ENCODE measurements at places on chromosomes 3 and 15. TPM values are rescaled to one million over a fixed set of nuclear protein-coding genes. Genes with fewer than 3 reads are reported as not detected.

Gene ANKUB1
- not detected for total RNA-seq

Gene ROPN1
- total RNA-seq = 2.3 TPM

Gene XCR1
- total RNA-seq = under 0.01 TPM

Gene KLHL25
- 10.9 TPM for total RNA-seq

Gene PARL
- 48.0 TPM for total RNA-seq

Gene COL6A5
- not detected for total RNA-seq

Gene CHRFAM7A
- total RNA-seq = 0.80 TPM

Gene WNT7A
- not detected for total RNA-seq

Gene CLDN18
- total RNA-seq = not detected

Gene SLC6A20
- 0.16 TPM for total RNA-seq

Gene TRANK1
- 13.8 TPM for total RNA-seq

Gene LMOD3
- total RNA-seq = not detected

Gene RPL29
- 1,890 TPM for total RNA-seq

Gene DPPA4
- total RNA-seq = not detected

Gene GANC
- 35.5 TPM for total RNA-seq

Gene DHFR2
- 8.2 TPM for total RNA-seq

Gene SLC6A11
- 0.15 TPM for total RNA-seq

Gene CFAP91
- total RNA-seq = 25.2 TPM

Gene ZNF619
- total RNA-seq = 6.2 TPM

Gene FBXL2
- total RNA-seq = 24.9 TPM

Gene BMF
- 24.4 TPM for total RNA-seq

Gene GASK1A
- total RNA-seq = 10.1 TPM

Gene SPG21
- total RNA-seq = 91.5 TPM

Gene CELSR3
- total RNA-seq = 1.3 TPM

Gene CCDC50
- total RNA-seq = 86.9 TPM

Gene IL17RE
- total RNA-seq = 11.5 TPM

Gene GPR149
- not detected for total RNA-seq

Gene TMEM202
- not detected for total RNA-seq
